ENCODE measurements at places on chromosomes 6 and 20. TPM values are rescaled to one million over a fixed set of nuclear protein-coding genes. Genes with fewer than 3 reads are reported as not detected.
A peak's percentile ranks its signal among the peaks of the same experiment; 100 is the strongest.

The GNMT gene
- total RNA-seq: 2.1 TPM

The MEI4 gene
- 0.08 TPM for total RNA-seq

The BPI gene
- total RNA-seq: not detected

The KIAA1755 gene
- not detected for total RNA-seq

The TBCC gene
- 77.0 TPM for total RNA-seq

The ZC3H12D gene
- total RNA-seq: 63.5 TPM

The RBBP8NL gene
- not detected for total RNA-seq

The OPN5 gene
- total RNA-seq: not detected

The ADTRP gene
- total RNA-seq: 5.0 TPM

The MCCD1 gene
- not detected for total RNA-seq

- no peak for DNase-seq
- H3K36me3 ChIP-seq: no peaks in the 10 kb centered on the region
- no peak overlapping the region for H3K4me3 ChIP-seq
- no peaks in the 10 kb centered on the region for H3K4me1 ChIP-seq
Observed at GRCh38 chr6:44049163-44049988, 77.9 kb downstream of the MRPL14 start.

GRCh38 chr6:37036146-37036545 lies 30.7 kb downstream of the FGD2 start:
- no peak overlapping the region for H3K4me3 ChIP-seq
- no peaks in the 10 kb centered on the region for H3K27me3 ChIP-seq
- no peak for DNase-seq
- no peak overlapping the region for H3K27ac ChIP-seq

GRCh38 chr6:62612471-62612870 lies 326.4 kb upstream of the KHDRBS2 start:
- no peaks in the 10 kb centered on the region for H3K36me3 ChIP-seq
- H3K4me1 ChIP-seq: no peaks in the 10 kb centered on the region
- H3K27ac ChIP-seq: no peak overlapping the region
- DNase-seq: no peak

- peaks cover 17% of the 10 kb centered on the region for H3K4me1 ChIP-seq
- H3K27ac ChIP-seq: no peak overlapping the region
- no peak overlapping the region for H3K4me3 ChIP-seq
- peaks cover 4% of the 10 kb centered on the region for H3K36me3 ChIP-seq
- H3K27me3 ChIP-seq: no peaks in the 10 kb centered on the region
Observed at GRCh38 chr20:34925981-34926380, 29.6 kb downstream of the GSS start.

GRCh38 chr6:63529498-63529897 lies 42.8 kb upstream of the LOC128125822 start:
- H3K27me3 ChIP-seq: peaks cover 1% of the 10 kb centered on the region
- H3K36me3 ChIP-seq: no peaks in the 10 kb centered on the region
- H3K4me1 ChIP-seq: peaks cover 6% of the 10 kb centered on the region
- no peak for DNase-seq

DNA sequence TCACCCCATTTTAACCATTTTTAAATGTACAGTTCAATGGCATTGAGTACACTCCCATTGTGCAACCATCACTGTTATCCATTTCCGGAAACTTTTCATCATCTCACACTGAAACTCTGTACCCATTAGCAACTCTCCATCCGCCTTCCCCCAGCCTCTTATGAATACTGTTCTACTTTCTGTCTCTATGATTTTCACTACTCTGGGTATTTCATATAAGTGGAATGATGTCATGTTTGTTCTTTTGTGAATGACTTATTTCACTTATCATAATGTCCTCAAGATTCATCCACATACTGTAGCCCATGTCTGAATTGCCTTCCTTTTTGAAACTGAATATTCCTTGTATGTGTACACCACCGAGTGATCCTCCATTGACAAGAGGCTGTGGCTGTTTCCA lies 92.9 kb upstream of the TOX2 start:
- H3K27me3 ChIP-seq: peaks cover 9% of the 10 kb centered on the region
- H3K36me3 ChIP-seq: no peaks in the 10 kb centered on the region
- DNase-seq: no peak
- H3K4me1 ChIP-seq: no peaks in the 10 kb centered on the region

DNA sequence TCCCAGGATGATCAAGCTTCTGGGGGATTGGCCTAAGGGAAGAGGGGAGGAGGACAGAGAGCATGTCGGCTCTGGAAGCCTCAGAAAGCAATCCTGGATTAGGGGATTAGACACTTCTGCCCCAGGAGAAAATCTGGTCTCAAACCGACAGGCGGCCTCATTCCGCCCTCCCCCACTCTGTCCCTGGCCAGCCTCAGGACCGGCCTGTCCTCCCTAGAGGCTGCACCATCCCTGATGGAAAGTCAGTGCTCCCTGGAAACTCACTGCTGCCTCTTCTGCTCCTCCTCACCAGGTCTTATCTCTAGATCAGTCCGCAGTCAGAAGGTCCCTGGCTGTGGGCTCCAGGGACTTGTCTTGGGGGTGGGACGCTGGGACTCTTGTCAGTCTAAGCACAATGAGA lies 905 bp upstream of the SLC12A5 start:
- no peak for DNase-seq
- H3K27ac ChIP-seq: no peak overlapping the region
- H3K4me1 ChIP-seq: peaks cover 5% of the 10 kb centered on the region
- H3K27me3 ChIP-seq: peaks cover 58% of the 10 kb centered on the region

- H3K4me3 ChIP-seq: no peak overlapping the region
- peak overlapping the region; percentile 3 for H3K27ac ChIP-seq
- H3K36me3 ChIP-seq: peaks cover 6% of the 10 kb centered on the region
- DNase-seq: peak; percentile 58
Observed at GRCh38 chr6:116217069-116217468, 36.8 kb downstream of the TSPYL4 start.

DNA sequence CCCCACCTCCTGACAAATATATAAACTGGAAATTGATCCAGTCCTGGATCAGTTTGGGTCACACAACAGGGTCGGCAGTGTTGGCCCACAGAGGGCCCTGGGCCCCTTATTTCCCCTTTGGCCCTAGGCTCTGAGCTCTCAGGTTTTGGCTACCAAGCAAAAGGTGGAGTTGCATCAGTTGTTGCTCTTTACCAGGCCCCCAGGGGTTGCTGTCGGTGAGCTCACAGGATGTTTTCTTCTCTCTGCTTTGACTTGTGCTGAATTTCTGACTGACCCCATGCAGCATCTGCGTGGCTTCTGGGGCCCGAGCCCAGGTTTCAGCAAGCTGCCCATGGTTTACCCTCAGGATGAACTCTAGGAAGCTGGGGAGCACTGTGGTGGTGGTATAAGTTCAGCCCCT lies 44.6 kb downstream of the PPARD start:
- H3K4me1 ChIP-seq: peaks cover 47% of the 10 kb centered on the region
- no peak overlapping the region for H3K4me3 ChIP-seq
- peak overlapping the region; percentile 62 for H3K27ac ChIP-seq
- DNase-seq: no peak
- H3K36me3 ChIP-seq: peaks cover 18% of the 10 kb centered on the region

- H3K4me3 ChIP-seq: no peak overlapping the region
- no peak for DNase-seq
- no peaks in the 10 kb centered on the region for H3K27me3 ChIP-seq
- H3K36me3 ChIP-seq: no peaks in the 10 kb centered on the region
- H3K4me1 ChIP-seq: no peaks in the 10 kb centered on the region
- no peak overlapping the region for H3K27ac ChIP-seq
Observed at GRCh38 chr6:121780325-121781321, 345.2 kb downstream of the GJA1 start.

GRCh38 chr6:120514544-120514943 lies 819.7 kb downstream of the TBC1D32 start:
- H3K27me3 ChIP-seq: no peaks in the 10 kb centered on the region
- no peaks in the 10 kb centered on the region for H3K4me1 ChIP-seq
- no peak overlapping the region for H3K27ac ChIP-seq

DNA sequence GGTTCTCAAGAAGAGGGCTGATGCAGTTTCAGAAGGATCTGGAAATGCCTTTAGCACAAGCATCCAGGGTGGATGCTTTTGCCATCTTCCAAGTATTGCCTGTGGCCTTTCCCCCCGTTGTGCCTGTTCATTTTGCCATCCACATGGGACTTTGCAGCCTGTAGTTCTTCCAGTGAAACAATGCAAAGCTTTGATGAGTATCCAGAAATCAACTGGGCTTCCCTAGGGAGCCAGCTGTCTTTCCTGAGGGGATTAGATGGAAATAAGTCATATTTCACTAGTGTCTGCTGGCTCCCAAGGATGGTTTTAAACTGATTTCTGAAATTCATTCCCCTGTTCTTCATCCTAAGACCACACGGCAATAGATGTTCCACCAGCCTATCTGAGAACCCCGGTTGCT lies 63.3 kb downstream of the CAP2 start:
- DNase-seq: no peak
- H3K4me1 ChIP-seq: no peaks in the 10 kb centered on the region
- no peaks in the 10 kb centered on the region for H3K36me3 ChIP-seq
- peaks cover 9% of the 10 kb centered on the region for H3K27me3 ChIP-seq
- no peak overlapping the region for H3K4me3 ChIP-seq
- H3K27ac ChIP-seq: no peak overlapping the region

- H3K36me3 ChIP-seq: no peaks in the 10 kb centered on the region
- H3K27me3 ChIP-seq: no peaks in the 10 kb centered on the region
- H3K4me3 ChIP-seq: no peak overlapping the region
Observed at GRCh38 chr6:53829698-53830221, 35.0 kb downstream of the LRRC1 start.

DNA sequence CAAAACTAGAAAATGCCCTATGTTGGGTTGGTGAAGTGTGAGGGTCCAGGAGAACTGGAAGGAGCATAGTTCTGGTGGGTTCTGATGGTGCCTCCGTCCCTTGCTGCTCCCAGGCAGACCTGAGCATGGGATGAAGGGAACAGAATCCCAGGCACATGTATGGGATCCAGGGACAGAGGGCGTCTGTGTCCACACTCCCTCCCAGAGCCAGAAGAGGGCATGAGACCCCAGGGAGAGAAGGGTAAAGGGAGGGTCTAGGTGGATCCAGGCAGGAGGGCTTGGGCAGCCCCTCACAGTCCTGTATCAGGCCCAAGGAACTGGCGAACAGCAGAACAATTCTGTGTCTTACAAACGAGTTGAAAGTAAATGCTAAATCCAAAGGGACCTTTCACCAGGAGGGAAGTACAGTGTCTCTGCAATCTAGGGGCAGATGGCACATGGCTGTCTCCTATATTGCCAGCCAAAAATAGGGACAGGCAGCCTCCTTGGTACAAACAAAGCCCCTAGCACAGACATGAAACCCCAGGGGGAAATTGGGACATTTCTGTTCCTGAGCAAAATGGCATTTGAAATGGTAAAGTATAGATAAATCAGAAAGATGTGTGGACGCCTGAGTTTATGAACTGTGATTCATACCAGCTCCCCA lies 2.5 kb upstream of the BPIFA1 start:
- H3K4me1 ChIP-seq: peaks cover 11% of the 10 kb centered on the region
- no peak overlapping the region for H3K27ac ChIP-seq
- no peak for DNase-seq
- no peak overlapping the region for H3K4me3 ChIP-seq
- H3K36me3 ChIP-seq: no peaks in the 10 kb centered on the region

DNA sequence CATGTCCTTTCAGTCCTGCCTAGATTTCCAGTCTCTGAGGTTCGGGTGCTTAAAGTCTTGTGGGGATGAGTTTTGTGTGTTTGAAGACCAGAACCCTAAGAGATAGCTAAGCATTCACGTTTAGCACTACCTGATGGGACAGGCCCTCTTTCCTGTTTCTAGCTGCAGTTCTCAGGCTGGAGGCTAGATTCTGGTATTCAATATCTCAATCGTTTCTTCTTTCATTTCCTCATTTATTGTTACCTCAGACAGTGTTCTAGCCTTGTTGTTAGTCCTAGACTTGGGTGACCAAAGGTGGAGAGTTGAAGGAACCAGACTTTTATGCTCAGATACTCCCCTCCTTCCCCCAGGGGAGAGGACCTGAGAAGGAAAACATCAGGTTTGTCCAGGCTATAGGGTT lies 16.8 kb downstream of the CEP250 start:
- no peaks in the 10 kb centered on the region for H3K36me3 ChIP-seq
- no peaks in the 10 kb centered on the region for H3K4me1 ChIP-seq
- no peak for DNase-seq
- H3K4me3 ChIP-seq: no peak overlapping the region
- peak overlapping the region; percentile 67 for H3K27ac ChIP-seq

- no peaks in the 10 kb centered on the region for H3K36me3 ChIP-seq
- H3K4me1 ChIP-seq: no peaks in the 10 kb centered on the region
- H3K4me3 ChIP-seq: no peak overlapping the region
- H3K27ac ChIP-seq: no peak overlapping the region
- peaks cover 9% of the 10 kb centered on the region for H3K27me3 ChIP-seq
Observed at GRCh38 chr20:10260316-10260715, 41.7 kb downstream of the SNAP25 start.

- no peaks in the 10 kb centered on the region for H3K4me1 ChIP-seq
- H3K27ac ChIP-seq: no peak overlapping the region
- H3K27me3 ChIP-seq: peaks cover 23% of the 10 kb centered on the region
- H3K4me3 ChIP-seq: no peak overlapping the region
Observed at GRCh38 chr20:59617221-59617620, 12.9 kb downstream of the PHACTR3 start.

- no peaks in the 10 kb centered on the region for H3K4me1 ChIP-seq
- peaks cover 10% of the 10 kb centered on the region for H3K27me3 ChIP-seq
- no peak overlapping the region for H3K4me3 ChIP-seq
- no peaks in the 10 kb centered on the region for H3K36me3 ChIP-seq
- no peak overlapping the region for H3K27ac ChIP-seq
Observed at GRCh38 chr6:39700362-39700761, 24.8 kb downstream of the KIF6 start.

GRCh38 chr6:82970839-82971238 lies 94.8 kb downstream of the UBE3D start:
- no peak overlapping the region for H3K4me3 ChIP-seq
- H3K27me3 ChIP-seq: no peaks in the 10 kb centered on the region
- no peak for DNase-seq
- H3K36me3 ChIP-seq: peaks cover 10% of the 10 kb centered on the region

DNA sequence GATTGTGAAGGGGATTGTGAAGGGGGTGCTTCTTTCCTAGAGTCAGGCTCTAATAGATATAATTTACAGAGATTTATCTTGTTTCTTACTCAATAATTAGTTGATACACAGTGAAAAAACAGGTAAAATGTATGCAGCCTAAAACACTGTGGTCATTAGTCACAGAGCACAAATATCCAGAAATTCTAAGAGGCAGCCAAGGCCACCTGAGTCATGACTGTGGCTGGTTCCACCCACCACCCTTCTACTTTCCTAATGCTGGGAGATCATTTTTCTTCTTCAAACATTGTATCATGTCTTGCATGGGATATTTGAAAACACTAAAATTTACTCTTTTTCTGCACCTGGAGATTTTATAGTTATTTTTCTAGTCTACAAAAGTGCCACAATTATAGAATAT lies 181.6 kb downstream of the OTOR start:
- DNase-seq: no peak
- no peak overlapping the region for H3K4me3 ChIP-seq
- no peaks in the 10 kb centered on the region for H3K4me1 ChIP-seq

GRCh38 chr20:48236000-48236970 lies 451.0 kb upstream of the SULF2 start:
- no peaks in the 10 kb centered on the region for H3K27me3 ChIP-seq
- H3K36me3 ChIP-seq: no peaks in the 10 kb centered on the region
- no peak overlapping the region for H3K4me3 ChIP-seq
- no peaks in the 10 kb centered on the region for H3K4me1 ChIP-seq
- no peak for DNase-seq
